Kidney capillary endothelial cell (primary cell): ENCODE measurements at places on chromosomes 3 and 15.

DNA sequence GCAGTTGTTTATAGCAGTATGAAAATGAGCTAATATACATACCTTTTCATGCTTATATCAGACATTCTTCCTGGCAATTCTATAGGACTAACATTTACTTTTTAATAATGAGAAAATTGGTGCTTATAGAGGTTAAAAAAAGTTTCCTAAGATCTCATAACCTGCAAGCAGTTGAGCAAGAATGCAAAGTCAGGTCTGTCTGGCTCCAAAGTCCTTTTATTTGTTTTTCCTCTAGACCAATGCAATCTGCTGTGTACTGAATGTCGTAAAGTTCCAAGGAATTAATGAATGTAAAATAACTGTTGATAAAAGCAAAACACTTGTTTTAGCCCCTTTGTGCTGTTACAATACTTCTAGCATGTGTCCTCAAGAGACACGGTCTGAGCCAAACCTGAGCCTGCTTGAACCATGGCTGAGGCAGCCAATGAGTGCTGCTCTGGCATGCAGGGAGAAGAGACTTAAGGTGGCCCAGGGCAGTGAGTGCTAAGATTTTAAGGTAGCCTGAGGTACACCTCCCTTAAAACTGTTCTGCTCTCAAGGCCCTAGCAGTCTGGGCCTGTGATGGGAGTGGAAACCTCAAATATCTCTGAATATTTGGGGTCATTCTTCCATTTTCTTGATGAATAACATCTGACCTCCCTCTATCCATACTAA, 555.1 kb upstream of the NAALADL2 start:
- no peak for DNase-seq

- no peak for DNase-seq
Observed at GRCh38 chr3:184291044-184291737, 7.8 kb upstream of the PSMD2 start.

DNA sequence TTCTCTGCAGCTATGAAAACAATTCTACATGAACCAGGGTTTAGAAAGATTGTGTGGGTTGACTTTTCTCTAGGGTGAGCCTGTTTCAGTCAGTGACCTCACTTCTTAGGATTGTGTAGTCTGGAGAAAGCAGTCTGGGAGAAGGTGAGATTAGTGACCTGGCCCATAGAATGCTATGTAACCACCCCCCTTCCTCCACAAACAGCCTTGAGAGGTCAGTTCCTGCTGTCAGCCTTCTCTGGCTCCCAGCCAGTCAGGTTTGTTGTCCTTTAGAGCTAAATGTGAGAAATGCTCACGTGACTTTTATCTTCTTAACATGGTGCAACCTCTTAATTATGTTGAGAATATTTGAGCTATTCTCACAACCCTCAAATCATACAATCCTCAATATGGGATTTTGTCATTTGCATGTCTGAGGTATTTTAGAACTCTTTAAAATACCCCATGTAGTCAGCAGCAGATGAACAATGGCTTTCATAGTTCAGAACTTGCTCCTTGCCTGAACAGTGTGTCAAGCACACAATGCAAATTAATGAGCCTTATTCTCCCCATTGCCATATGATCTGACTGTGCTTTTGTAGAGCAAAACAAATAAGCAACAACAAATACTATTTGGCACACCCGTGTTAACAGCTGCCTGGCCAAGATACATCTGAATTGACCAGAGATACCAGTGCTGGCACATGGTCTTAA, 311.6 kb downstream of the CNTN6 start:
- DNase-seq, result peak; percentile 48

GRCh38 chr15:65952391-65953053, 83.2 kb downstream of the RAB11A start:
- DNase-seq, result peak; percentile 30

- no peak for DNase-seq
Observed at GRCh38 chr3:118772547-118773011, 262.1 kb downstream of the IGSF11 start.

DNA sequence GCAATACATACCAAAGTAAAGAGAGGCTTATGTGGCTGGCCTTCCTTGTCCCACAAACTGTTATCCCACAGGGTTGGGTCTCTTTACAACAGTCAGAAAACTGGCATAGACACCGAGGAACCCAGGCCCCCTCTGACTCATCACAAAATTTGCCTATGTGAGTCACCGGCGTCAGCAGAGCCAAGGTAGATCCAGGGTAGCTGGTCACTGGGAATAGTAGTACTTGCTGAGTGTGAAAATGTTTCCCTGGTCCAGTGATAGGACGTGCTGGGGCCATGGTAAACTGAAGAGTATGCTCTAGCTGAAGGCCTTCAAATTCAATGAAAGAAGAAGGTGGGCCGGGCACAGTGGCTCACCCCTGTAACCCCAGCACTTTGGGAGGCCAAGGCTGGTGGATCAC, 27.1 kb upstream of the SKIL start:
- DNase-seq, result no peak

DNA sequence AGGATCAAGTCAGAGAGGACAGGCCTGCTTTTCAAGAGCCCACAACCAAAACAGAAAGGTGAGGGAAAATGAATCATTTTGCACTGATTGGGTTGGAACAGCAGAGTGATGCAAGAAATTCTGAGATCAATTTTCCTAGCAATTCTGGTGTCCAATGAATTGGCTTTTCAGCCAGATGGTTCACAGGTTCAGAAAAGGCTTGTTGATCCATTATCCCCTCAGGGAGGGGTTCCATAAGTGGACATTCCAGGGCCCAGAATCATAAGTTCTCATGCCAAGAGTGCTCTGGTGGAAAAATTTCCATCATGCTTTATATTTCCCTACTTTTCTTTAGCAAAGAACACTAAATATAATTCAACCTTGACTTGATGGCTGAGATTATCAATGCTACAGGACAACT, 16.2 kb downstream of the RBP2 start:
- DNase-seq, result no peak

DNA sequence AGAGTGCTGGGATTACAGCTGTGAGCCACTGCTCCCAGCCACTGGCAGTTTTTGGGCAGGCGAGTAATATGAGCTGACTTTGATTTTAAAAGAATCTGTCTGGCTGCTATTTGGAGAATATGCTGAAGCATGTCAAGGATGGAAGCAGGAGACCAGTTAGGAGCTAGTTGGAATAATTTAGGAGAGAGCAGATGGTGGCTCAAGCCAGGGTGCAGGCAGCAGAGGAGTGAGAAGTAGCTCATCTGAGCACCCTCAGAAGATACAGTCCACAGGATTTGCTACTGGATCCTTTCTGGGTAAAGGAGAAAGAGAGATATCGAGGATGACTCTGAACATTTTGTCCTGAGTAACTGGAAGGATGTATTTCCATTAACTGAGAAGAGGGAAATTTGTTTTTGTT, 30.4 kb upstream of the BDH1 start:
- no peak for DNase-seq

DNA sequence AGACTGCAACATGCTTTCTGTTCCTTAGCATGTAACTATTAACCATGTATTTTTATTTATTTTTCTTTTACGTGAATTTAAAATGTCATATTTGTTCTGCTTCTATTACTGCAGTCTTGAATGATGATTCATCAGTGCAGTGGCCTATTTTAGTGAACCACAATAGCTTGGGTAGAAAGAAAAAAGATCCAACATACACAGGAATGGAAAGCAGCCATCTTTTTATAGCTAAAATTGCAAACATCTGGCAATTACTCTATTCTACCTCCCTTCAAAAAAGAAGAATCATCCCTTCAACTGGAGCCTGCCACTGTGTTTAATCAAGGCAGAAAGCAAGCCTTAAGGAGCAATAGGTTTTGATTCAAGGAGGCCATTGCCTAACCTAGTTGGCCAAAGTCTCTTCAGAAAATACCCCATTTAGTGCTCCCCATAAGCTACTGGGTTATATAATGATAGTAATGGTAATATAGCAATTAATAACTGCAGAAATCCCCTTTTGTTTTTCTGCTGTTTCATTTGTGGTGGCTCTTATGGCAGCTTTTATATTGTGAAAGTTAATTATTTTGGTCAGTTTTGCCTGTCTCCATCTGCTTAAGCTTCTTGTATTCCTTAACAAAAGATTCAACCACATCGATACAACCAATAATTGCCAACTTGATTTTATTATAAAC, 267.3 kb downstream of the LPP start:
- DNase-seq, result no peak

DNA sequence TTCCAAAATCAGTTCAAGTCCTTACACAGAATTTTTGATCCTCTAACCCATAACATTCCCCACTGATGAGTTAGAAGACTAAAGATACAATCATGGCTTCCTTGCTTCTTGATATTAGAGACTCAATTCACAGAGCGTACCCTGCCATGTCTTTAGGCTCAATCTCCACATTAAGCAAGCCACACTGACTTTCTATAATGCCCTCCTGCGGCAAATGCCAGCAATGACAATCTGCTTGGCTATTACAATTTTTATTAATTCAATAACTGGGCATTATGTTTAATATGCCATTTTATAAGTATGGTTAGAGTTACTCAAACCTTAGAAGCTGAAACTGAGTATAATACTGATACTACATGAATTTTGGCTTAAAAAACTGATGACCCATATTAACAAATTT, 479.7 kb upstream of the NR2F2 start:
- DNase-seq, result no peak

DNA sequence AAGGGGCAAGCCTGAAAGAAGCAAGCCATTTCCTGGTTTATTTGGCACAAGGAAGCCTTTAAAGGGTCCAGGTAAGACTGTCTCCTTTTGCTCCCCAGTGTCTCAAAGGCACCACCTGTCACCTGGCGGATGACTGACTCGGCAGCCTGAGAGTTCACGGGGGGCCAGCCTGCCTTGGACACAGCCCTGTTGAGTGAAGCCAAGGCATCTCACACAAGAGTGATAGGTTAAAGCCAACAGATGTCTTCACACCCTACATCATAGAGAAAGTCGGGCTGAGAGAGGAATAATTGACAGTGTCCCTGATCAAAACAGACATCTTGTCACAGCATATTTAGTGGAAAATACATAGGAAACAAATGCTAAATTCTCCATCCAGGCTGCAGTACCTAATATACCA, 28.2 kb upstream of the LIPC start:
- DNase-seq, result no peak

DNA sequence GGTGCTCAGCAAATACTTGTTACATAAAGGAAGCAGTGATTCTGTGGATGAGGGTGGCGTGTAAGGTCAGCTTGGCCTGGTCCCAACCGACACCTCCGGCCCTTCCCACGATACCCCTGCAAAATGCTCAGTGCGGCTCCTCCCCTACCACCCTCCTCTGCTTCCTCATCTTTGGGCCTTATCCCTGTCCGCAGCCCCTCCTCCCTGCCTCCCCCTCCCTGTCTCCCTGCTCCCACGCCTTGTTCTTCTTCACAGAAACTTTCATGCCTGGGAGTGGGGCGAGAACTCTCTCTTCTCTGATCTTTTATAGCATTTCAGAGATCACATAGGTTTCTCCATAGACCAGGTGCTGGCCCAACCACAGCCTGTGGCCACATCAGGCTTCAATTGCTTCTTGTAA, 75.0 kb upstream of the ATP2B2 start:
- no peak for DNase-seq

DNA sequence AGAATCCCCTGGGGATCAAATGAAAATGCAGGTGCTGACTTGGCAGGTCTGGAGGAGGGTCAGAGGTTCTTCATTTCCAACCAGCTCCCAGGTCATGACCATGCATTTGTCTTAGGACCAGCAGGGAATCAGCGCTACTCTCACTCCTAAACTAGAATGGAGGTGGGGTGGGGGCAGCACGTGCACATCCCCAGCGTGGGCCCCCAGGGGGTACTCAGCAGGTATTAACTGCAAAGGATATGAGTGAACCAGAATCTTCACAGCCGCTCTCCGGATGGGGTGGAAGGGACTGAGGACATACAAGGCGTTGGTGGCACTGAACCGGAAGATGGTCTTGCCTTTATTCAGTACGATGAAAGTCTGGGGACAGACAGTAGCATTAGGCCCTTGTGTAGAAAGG, 19.4 kb downstream of the SCN5A start:
- DNase-seq, result no peak

GRCh38 chr3:132183811-132184210, 133.4 kb upstream of the ACP3 start:
- no peak for DNase-seq

GRCh38 chr3:64829331-64829730, 141.5 kb upstream of the ADAMTS9 start:
- no peak for DNase-seq

- DNase-seq, result peak; percentile 67
Observed at GRCh38 chr3:195546130-195546560, 3.0 kb upstream of the PPP1R2 start.

DNA sequence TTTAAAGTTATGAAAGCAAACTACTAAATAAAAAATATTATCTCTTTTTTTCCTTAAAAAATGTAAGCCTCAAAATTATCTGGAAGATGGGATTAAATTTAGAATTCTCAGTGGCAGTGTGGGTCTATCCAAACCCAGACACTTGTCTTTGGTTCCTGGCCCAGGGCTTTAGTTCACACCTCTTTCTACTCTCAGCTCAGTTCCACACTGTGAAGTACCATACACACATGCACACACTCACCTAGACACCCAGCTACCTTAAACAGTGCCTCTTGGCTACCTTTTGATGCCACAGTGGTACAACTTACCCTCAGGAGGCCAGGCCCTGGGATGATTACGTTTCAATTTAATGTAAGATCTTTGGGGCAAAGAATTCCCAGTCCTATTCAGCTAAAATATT, 51.0 kb upstream of the TSC22D2 start:
- no peak for DNase-seq

- no peak for DNase-seq
Observed at GRCh38 chr3:162134571-162134970, 638.0 kb downstream of the OTOL1 start.

- DNase-seq, result no peak
Observed at GRCh38 chr15:96497951-96498350, 167.5 kb downstream of the NR2F2 start.

GRCh38 chr3:80374423-80374822, 606.6 kb upstream of the ROBO1 start:
- no peak for DNase-seq

DNA sequence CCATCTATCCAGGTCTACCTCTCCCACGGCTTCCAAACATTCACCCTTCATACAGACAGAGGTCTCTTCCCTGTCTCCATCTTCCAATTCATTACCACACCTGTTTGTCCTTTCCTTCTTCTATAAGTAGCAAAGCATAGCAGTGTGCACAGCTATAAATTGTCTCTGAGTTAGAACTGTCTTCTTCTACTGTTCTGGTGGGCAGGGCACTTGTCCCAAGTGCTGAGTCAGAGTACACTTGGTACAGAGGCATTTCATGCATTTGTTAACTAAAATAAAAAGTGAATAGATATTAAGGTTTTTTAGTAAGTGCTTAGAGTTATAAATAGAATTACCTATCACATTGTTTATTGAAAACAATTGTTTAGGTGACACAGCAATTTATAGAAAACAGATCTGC, 150.1 kb upstream of the CCDC54 start:
- no peak for DNase-seq
